ENCODE measurements at places on chromosomes 12 and 14. TPM values are rescaled to one million over a fixed set of nuclear protein-coding genes. Genes with fewer than 3 reads are reported as not detected.

DNA sequence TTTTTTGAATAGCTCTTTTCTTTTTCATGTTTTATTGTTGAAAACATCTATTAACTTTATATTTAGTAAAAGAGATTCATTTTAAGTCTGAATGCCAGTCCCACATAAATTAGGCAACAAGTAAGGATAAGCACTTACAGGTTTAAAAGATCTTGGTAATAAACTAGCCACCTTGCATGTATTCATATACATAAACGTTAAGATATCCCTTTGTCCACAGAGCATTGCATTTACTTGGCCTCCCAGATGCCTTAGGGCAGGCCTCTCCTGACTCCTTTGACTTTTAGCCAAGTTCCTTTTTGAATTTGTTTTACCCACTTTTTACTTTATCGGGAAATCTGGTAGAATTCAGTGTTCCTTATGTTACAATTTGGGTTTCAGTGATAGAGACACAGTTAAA lies 331.7 kb downstream of the ETNK1 start:
- no peak for DNase-seq

- no peak for DNase-seq
Measured at GRCh38 chr14:86852530-86852929, 1140.5 kb downstream of the GALC start.

DNA sequence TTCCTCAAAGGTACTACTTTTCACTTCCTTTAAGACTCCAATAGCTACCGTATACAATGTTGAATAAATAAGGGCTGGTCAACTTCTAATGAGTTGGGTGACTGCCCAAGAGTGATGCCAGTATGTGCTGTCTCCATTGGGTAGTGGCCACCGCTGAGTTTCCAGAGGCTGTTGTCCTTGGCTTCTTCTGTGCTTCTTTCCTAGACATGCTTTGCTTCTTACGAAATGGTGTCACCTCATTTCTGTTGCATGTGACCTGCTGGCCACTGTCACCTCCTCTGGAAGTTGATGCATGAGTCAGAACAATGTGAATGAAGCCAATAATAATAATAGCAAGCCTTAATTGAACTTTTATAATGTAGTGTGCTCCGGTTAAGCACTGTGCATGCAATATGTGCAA lies 7.5 kb upstream of the NID2 start:
- DNase-seq = peak; percentile 32

- no peak for DNase-seq
Measured at GRCh38 chr14:85198001-85198400, 331.9 kb upstream of the FLRT2 start.

DNA sequence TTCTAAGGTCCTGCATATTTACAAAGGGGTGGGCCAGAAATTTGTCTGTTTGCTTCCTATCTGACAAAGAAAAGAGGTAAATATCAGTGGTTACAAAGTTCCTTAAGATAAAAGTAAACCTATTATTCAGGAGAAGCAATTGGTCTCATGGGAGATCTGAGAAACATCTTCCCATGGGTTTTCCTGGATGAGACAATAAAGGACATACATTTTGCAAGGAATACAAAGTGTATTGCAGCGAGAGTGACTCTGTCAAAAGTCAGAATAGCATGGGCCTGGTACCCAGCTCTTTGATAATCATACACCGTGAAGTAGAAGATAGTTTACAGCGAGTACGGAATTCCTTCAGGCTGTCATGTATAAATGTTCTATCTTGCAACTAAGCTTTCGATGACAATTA lies 14.2 kb downstream of the LRRK2 start:
- DNase-seq = no peak

GRCh38 chr12:46609273-46609623 lies 216.5 kb downstream of the SLC38A4 start:
- DNase-seq = no peak

DNA sequence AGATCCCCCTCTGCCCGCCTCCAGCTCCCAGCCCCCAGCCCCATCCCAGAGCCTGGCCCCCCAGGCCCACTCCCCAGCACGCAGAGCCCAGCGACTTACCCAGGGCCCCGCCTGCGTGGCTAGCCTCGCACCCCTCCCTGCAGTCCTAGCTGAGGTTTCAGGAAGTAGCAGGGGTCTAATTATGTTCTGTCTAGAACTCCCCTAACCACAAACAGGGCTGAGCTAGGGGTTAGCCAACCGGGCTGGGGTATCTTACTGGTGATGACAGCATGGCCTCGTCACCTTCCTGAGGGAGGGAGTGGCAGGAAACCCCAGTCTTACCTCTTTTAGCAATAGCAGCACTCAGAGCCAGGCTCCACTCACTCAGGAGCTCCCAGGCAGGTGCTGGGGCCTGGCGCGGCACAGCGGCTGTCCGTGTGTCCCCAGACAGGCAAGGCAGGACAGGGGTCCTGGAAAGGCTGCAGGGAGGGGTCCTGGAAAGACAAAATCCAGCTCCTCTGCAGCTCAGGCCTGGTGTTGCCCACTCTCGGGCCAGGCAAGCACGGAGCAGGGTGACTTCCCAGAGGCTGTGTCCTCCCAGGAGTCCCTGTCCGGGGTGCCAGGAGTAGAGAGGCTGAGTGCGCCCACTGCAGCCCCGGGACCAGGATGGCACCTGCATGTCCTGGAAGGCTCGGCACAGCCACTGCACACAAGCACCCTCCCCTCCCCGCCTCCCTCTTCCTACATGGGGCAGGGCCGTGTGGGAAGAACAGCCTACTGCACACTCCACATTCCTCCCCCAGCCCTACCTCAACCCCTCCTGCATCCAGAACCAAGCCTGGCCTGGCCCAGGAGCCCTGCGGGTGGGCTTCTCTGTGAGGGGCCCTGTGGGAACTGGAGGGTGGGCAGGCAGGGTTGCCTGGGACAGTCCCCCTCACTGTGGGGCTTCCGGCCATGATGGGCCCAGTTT lies at the start of gene GPR132:
Gene GPR132, minus strand, starts transcription at position 151 of the 949 bp plus-strand sequence. CDS start 10,010 bp downstream, outside the sequence.
- DNase-seq = peak; percentile 80

DNA sequence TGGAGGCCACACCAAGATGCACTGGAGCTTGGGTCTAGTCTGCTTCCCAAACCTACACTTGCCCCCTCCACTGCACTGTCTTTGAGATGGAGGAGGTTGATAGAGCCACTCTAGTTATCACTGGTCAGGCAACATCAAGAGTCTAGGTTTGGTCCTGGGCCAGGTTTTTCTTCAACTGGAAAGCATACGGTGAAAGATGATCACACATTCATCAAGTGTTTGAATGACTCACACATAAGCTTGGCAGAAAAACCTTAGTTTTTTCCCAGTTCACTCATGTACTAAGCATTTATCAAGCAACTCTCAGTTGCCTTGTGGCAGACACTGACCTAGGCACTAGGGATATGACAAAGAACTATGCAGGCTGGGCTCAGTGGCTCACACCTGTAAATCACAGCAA lies 84.5 kb downstream of the PLEKHG3 start:
- DNase-seq = peak; percentile 93

DNA sequence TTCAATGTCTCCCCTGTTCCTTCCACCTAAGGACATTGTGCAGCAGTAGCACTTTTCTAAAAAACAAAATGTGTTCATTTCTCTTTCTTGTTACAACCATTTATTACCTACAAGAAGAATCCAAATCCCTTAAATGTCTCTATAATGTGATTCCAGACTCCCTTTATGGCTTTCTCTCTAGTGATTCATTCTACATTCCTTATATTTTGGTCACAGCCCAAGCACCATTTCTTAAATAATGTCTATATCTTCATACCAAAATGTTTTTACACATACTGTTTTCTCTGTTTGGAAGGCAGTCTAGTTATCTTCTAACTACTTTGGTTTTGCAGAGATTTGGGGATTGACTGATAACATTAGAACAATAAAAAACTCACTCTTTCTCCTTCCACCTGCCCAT lies 1037.3 kb upstream of the FLRT2 start:
- DNase-seq = no peak

- no peak for DNase-seq
Measured at GRCh38 chr14:54342806-54343205, 54.0 kb upstream of the CDKN3 start.

GRCh38 chr14:75562089-75562488 lies 16.3 kb upstream of the FLVCR2 start:
- peak; percentile 39 for DNase-seq

- no peak for DNase-seq
Measured at GRCh38 chr12:40168001-40168400, 56.8 kb upstream of the LRRK2 start.

GRCh38 chr14:54168489-54168888 lies 211.9 kb upstream of the BMP4 start:
- no peak for DNase-seq

- DNase-seq = no peak
Measured at GRCh38 chr12:55908726-55909512, 18.8 kb downstream of the PYM1 start.

- DNase-seq = no peak
Measured at GRCh38 chr12:64098709-64099354, 123.3 kb downstream of the KICS2 start.

The IFI27L2 gene
- total RNA-seq = 35.8 TPM

The TTC8 gene
- 21.5 TPM for total RNA-seq

The KRT83 gene
- 0.17 TPM for total RNA-seq

The TEDC1 gene
- total RNA-seq = 50.2 TPM

The KLRC1 gene
- not detected for total RNA-seq

The GPR137C gene
- total RNA-seq = 0.20 TPM

The FAM90A1 gene
- total RNA-seq = not detected

The INSM2 gene
- total RNA-seq = 0.02 TPM

The RTRAF gene
- 192 TPM for total RNA-seq

The IAPP gene
- not detected for total RNA-seq

The DUSP16 gene
- 3.2 TPM for total RNA-seq

The PPFIBP1 gene
- 86.7 TPM for total RNA-seq

The RERG gene
- total RNA-seq = not detected
